CD4-positive, alpha-beta T cell treated with Interleukin-10 for 1 hour (primary cell): ENCODE measurements at places on chromosomes 1 and 21.

GRCh38 chr1:183023146-183023600 lies at the start of gene LAMC1:
Gene LAMC1 (plus strand): TSS chr1:183023420. CDS start chr1:183023717, 297 bp downstream.
- no peak for DNase-seq

- no peak for DNase-seq
Observed at GRCh38 chr1:160131803-160132565, 16.4 kb downstream of the ATP1A2 start.

GRCh38 chr1:225815526-225816178 lies 5.7 kb downstream of the EPHX1 start:
- no peak for DNase-seq

DNA sequence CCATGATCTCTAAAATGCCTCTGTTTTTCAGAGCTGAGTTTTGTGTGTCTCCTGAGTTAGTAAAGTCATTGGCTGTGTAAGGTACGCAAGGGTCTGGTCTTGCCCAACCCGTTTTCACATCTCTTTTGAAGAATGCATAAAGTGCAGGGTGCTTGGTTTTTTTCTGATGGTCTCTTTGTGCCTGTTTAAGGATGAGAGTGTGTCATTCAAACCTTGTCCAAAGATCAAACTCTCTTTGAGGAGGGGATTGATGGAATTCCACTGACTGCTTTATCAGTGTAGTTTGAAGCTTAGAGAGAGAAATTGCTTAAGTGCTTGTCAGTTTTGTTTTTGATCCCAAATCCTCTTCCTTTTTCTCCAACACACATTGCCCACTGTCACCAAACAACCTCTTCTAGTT lies 20.0 kb upstream of the C8B start:
- no peak for DNase-seq

DNA sequence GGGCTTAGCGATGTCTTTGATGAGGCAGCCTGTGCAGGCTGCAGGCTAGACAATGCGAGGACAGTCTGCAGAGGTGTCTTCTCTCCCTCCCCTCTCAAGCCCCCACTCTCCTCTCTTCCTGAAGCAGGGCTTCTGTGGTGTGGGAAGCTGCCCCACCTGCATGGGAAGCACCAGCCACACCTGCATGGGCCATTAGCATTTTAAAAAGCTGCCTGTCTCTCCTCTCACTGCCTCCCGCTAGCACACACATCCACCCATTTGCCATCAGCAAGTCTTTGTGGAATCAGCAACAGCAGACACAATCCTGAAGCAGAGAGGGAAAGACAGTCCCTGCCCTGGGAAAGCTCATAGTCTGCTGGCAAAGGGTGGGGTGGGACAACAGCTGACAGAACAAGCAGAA lies 53.1 kb downstream of the NAV1 start:
- no peak for DNase-seq

- peak; percentile 60 for DNase-seq
Observed at GRCh38 chr21:37461479-37461878, 94.9 kb downstream of the DYRK1A start.

DNA sequence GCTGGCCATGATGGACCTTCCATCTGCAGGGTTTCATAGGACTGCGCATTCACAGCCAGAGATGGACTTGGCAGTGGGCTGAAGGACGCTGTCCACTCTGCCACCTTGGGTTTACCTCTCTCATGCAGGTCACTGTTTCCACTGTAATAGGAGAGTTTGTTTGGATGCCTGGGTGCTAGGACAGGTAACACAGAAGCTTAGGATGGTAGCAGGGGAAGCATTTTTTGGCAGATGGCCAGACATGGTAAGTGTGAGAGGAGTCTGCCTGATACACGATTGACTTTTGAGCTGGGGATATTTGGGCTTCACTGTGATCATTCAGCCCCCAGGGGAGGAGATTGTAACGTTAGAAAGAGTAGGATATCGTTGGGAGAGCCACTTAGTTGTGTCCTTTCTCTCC lies 11.8 kb downstream of the PSEN2 start:
- DNase-seq = peak; percentile 31

DNA sequence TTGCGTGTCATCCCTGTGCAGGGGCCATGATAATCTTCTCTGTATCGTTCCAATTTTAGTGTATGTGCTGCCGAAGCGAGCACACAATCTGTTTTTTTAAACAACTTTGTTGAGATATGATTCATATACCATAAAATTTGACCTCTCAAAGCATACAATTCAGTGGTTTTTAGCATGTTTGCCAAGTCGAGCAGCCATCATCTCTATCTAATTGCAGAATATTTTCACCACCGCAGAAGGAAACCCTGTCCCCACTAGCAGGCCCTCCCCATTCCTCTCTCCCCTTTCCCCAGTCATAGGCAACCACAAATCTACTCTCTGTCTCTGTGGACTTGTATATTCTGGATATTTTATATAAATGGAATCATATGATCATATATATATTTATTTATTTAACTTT lies 78.7 kb upstream of the TINAGL1 start:
- DNase-seq = no peak

DNA sequence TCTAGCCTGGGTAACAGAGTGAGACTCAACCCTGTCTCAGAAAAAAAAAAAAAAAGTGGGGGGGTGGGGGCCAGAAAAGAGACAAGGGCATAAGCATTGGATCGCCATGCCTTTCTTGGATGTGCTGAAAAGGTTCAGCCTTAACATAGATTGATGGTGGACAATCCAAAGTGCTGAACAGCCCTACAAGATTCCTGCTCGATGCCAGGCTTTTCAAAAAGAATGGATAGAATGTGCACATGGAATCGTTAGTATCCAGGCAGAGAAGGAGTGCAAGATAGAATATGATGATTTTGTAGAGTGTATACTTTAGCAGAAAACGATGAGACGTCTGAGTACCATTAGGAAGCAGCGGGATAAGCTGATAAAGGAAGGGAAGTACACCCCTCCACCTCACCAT lies 10.9 kb upstream of the COA7 start:
- DNase-seq = no peak

DNA sequence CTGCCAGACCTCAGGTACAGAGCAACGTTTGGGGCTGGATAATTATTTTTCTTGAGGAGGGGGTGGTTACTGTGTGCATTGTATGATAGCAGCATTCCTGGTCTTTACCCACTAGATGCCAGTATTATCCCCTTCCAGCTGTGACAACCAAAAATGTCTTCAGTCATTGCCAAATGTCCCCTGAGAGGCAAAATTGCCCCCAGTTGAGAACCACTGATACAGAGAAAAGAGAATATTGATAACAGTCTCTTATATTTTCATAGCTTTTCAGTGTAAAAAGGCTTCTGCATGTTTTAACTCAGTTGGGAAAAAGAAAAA lies 51.8 kb upstream of the SYT14 start:
- no peak for DNase-seq

GRCh38 chr1:41416081-41416480 lies 54.8 kb downstream of the FOXO6 start:
- DNase-seq = no peak

GRCh38 chr1:27554759-27555699 lies 48.9 kb downstream of the AHDC1 start:
- no peak for DNase-seq

GRCh38 chr1:228008391-228009115 lies 1.8 kb downstream of the WNT3A start:
- no peak for DNase-seq

DNA sequence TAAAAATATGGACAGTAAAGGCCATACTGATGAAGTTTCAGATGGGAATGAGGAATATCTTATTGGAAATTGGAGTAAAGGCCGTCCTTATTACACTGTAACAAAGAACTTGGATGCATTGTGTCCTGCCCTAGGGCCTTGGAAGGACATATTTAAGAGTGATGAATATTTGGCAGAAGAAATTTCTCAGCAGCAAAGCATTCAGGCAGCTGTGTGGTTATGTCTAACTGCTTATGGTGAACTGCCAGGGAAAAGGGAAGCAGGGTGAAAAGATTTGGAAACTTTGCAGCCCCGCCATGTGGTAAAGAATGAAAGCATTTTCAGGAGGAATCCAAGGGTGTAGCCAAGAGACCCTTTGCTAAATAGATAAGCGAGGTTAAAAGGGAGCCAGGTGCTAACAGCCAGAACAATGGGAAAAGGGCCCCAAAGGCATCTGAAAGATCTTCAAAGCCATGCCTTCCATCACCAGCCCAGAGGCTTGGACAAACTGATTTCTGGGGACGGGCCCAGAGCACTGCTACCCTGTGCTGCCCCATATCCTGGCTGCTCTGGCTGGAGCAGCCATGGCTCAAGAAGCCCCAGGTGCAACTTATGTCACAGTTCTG lies 200.0 kb downstream of the PTPRU start:
- DNase-seq = no peak

DNA sequence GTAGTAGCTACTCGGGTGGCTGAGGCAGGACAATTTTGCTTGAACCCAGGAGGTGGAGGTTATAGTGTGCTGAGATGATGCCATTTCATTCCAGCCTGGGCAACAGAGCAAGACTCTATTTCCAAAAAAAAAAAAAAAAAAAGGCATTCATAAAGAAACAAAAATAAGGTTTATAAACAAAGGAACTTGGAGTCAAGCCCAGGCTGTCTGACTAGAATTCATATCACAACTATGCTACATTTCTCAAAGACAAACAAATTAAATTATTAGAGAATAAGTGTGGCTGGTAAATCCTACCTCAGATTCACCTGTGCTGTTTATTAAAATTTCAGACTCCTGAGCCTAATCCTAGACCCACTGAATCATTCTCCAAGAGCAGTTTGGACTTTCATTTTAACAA lies 4.2 kb downstream of the GCLM start:
- no peak for DNase-seq
